ENCODE measurements at places on chromosomes 16 and 17.

DNA sequence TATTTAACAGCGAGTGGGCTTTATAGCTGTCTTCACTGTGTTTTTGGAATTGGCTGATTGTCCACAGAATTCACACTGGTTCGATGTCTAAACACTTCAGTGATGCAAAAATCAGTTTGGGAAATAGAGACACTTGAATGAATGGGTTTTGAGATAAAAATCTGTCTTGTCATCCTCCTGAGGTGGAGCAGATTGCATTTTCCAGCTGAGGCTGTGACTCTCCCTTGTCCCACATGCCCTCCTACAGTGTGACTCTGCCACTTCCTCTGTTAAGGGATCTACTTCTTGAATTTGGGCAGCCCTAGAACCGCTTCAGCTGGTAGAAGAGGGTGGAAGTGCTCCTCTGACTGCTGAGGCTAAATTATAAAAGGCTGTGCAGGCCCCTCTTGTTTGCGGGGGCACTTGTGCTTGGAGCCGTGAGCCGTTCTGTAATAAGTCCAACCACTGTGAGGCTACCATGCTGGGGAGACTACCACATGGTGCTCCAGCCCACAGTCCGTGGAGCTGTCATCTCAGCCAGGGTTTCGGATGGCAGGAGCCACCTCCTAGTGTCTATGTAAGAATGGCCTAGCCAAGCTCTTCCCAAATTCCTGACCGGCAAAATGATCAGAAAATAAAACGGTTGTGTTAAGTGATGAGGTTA is 175.9 kb downstream of the SPECC1 start:
- no peak for DNase-seq

GRCh38 chr17:64219571-64219970 is 43.5 kb downstream of the TEX2 start:
- DNase-seq, result no peak

GRCh38 chr17:40992666-40993065 is 1.3 kb downstream of the KRTAP3-3 start:
- DNase-seq, result no peak

DNA sequence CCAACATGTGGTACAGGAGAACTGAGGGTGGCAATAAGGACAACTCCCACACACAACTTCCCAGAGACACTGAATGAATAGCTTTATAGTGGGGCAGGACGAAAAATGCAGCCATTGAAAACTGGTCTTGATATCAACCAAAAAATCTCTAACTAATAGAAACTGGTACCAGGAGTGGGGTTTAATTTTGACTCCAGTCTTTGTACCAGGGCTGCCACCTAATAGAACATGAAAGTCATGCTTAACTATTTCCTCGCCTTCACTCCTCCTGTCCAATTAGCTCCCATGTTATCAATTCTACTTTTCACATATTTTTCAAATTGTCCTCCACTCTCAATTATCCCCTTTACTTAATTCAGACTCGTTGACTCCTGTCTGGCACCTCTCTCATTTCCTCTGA is 192.0 kb upstream of the ERCC4 start:
- DNase-seq, result no peak

DNA sequence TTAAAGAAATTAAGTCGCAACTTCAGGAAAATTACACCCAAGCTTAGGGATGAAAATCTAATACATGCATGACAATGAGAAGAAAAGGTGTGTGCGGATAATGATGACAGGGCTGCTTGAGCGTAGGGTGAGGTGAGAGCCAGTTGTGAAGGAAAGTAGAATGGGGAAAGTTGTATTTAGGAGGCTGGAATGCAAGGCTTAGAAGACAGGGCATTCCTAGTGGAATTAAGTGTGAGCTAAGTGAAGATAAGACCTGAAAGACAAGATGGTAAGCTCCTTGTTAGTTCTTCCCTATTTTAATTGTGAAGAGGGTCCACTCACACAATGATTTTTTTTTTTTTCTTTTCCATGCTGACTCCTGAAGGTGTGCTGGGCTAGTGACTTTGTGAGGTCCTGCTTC is 519.5 kb upstream of the SALL1 start:
- DNase-seq, result no peak

GRCh38 chr17:35898283-35899070 is 18.3 kb upstream of the CCL5 start:
- DNase-seq, result peak; percentile 39
